ENCODE measurements at places on chromosomes 11 and 22.

DNA sequence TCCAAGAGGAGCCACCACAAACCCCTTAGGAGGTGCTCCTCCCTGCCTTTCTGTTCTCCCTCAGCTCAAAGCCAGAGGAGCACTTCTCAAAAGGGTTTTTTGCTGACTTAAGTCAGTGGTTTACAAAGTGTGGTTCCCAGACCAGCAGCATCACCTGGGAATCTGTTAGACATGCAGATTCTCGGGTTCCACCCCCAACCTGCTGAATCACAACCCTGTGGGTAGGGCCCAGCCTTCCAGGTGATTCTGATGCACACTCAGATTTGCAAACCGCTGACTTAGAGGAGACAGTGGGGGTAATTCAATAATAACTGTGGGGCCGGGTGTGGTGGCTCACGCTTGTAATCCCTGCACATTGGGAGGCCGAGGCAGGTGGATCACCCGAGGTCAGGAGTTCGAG lies 22.8 kb downstream of the CREB3L1 start:
- DNase-seq = no peak

GRCh38 chr11:64538501-64538951 lies 52.5 kb upstream of the SLC22A12 start:
- no peak for DNase-seq

GRCh38 chr11:75874684-75875341 lies 59.8 kb downstream of the UVRAG start:
- DNase-seq = no peak

DNA sequence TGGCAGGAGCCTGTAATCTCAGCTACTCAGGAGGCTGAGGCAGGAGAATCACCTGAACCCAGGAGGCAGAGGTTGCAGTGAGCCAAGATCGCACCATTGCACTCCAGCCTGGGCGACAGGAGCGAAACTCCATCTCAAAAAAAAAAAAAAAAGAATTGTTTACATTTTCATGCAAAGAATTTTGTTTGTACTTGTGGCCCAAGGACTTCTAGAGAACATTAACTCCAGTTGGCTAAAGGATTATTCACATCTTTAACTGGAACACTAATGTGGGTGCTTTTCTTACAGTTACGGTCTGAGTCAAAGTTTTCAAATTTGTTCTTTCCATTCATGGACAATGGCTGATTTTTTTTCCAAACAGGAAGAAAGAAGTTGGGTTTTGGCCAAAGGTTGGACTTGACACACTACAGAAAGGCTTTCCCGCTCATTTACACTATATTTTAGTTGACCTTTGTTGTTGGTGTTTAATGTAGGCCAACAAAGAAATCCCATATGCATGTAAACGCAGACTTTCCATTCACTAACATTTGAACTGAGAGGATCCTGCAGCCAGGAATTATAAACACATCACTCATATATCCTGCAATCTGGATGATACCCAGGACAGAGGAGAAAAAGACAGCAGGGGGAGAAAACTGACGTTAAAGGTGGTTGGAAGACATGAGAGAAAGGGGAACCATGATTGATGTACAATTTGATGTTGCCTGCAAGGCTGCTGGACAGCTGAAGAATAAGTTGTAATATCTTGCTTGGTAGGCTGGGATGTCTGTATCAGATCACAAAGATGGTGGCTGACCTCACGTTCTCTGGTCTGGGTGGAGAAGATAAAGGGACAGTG lies 13.1 kb downstream of the POU2AF1 start:
- no peak for DNase-seq

DNA sequence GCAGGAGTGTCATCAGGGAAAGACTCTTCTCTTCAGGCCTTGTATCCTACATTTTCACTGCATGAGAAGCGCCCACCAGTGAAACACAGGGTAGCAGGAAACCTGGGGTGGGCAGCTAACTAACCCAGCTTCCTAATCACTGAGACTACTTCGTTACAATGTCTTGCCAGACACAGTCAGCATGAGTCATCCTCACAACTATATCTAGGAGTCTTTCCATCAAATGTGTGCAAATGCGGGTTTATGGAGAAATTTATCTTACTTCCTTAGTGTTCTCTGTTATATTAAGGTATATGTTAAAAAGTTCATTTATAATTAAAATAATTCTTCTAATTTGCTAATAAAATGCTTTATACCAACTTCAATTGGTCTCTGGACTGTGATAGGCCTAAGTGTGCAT lies 79.9 kb upstream of the RAB1B start:
- DNase-seq = no peak

GRCh38 chr22:46055181-46055875 lies 78.4 kb upstream of the WNT7B start:
- no peak for DNase-seq

GRCh38 chr11:14149683-14150082 lies 187.2 kb downstream of the SPON1 start:
- DNase-seq = no peak

DNA sequence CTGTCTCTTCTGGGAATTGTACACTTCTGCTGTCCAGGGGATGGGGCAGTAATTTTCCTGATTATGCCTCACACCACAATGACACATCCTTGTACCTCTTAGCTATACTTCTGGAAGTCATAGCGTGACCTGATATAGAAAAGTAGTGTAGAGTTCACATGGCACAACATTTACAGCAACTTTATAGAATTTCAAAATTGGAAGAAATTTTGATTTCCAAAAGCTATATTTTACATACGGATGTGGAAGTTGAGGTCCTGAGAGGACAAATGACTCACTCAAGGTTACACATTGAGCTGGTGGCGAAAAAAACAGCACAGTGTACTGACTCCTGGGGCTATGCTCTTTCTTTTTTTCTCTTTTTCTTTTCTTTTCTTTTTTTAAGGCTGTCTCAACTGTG lies 6.3 kb upstream of the CYP2R1 start:
- DNase-seq = no peak

GRCh38 chr11:24828938-24829605 lies 332.2 kb downstream of the LUZP2 start:
- DNase-seq = no peak

DNA sequence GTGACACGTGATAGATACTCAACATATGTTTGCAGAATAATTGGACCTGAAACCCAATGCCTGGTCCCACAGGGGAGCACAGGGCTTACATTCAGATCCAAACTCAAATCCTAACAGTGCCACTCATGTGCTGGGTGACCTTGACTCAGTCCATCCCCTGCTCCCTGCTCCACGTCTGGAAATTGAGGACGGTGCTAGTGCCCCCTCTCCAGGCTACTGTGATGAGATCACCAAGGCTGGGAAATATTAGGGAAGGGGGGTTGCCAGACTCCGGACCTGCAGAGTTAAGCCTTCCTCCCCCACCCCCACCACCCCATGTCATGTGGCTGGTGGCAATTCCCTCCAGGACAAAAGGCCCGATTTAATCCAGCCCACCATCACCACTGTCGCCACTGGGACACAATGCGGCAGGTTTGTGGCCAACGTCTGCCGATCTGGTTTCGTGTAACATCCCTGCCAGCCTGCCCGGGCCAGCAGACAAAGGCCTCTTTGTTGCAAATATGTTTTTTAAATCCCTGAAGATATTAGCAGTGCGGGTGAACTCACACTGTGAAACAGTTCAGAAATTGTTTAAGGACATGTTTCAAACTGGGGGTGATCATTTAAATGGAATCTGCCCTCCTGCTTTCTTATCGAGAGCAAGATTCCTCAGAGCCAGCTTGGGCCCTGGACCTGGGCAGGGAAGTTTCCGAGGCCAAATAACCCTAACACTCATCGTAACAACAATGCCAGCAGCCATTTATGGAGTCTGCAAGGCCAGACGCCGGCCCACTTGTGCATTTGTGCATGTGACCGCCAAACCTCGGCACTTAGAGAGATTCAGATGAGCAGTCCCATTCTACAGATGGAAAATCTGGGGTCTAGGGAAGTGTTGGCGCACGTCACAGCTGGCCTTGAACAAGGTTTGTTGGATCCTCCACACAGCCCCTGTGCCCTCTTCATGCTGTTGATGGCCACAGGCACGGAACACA lies 19.6 kb upstream of the MN1 start:
- no peak for DNase-seq

- DNase-seq = no peak
Measured at GRCh38 chr11:1310772-1311468, 1.5 kb upstream of the TOLLIP start.

- DNase-seq = no peak
Measured at GRCh38 chr11:132898021-132898420, 634.3 kb downstream of the OPCML start.

DNA sequence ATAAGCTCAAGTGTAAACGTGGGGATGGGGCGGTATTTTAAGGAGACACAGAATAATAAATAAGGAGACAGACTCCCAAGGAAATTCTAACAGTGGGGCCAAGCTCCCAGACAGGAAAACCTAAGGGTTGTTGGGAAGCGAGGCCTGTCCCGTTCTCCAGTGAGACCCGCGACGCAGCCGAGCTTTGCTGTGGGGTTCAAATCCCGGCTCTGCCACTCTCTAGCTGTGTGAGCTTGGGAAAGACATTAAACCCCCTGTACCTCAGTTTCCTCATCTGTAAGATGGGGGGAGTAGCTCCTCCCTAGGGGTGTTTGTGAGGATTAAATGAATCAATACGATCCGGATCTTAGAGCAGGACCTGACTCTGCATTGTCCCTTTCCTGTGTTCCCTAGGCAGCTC lies 106.8 kb downstream of the TRIM29 start:
- DNase-seq = no peak

DNA sequence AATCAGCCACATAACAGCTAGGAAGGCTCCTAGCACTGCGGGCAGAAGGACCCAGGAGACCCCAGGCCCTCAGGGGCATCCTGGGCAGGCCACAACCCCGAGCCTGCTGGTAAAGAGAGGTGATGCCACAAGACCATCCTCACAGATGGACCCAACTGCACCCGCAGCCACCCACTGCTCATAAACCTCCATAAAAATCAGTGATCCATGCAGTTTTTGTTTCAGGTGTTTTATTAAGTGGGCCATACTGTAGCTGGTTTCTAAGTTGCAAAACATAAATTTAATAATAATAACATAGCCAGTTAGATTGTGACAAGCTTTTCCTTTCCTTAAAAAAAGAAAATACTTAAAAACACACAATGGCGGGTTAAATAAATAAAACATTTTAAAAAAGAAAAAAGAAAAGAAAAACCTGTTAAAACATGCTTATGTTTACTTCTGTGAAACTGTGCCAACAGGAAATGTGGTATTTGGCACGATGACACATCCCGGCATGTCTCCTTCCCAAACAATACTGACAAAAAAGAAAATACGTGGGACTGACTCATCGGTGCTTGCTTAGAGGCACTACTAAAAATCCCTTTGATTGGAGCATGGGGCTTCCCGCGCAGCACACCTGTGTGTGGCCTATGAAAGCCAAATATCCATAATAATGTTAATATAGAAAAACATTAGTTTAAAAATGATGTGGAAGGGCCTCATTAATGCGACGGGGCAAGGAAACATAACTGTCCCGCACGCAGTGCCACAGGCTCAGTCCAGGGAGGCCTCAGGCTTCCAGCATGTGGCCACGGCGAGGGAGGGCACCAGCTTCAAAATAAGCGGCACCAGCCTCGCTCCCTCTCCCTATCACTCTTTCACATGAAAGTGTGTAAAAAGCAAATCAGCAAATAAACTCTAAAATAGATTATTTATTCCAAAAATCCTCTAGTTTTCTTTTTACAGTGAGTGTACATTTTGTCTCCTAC lies 47.5 kb upstream of the SCUBE2 start:
- no peak for DNase-seq

- DNase-seq = no peak
Measured at GRCh38 chr11:105447936-105448702, 161.8 kb upstream of the GRIA4 start.

DNA sequence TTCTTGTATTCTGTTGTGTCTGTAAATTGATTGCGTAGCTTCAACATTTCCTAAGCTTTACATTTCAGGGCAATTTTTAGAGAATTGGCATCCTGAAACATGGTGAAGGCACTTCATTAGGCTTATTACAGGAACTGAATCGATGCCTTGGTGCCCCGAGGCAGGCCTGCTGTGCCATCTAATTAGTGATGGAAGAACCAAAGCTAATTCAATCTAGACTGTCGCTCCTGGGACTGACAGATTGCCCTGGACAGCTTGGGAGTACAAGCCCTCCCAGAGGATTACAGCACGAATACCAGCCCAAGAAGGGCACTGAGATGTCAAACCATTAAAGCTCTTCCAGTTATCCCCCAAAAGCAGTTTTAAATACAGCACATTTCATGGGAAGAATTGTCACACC lies 243.2 kb upstream of the ZC3H12C start:
- DNase-seq = no peak

All from iPS DF 19.7 (cell line).